ENCODE measurements at places on chromosomes 6 and 20.

DNA sequence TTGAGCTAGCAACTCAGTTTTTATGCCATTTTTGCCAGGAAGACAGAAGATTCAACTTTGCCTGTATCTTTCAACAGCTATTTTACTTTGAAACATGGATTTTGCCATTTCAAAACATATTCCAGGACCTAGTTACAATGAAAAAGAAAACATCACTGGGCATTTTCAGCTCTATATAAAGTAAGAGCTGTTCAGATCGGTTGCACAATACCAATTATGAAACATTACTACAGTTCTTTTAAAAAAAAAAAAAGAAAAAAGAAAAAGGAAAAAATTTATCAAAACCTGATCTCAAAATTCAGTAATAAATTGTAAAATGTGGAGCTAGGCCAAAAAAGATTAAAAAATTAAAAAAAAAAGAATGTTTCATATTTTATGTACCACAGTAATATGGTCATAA lies 15.6 kb downstream of the BCLAF1 start:
- DNase-seq = no peak

GRCh38 chr6:152380993-152381898 lies 255.9 kb downstream of the SYNE1 start:
- DNase-seq = peak; percentile 90

DNA sequence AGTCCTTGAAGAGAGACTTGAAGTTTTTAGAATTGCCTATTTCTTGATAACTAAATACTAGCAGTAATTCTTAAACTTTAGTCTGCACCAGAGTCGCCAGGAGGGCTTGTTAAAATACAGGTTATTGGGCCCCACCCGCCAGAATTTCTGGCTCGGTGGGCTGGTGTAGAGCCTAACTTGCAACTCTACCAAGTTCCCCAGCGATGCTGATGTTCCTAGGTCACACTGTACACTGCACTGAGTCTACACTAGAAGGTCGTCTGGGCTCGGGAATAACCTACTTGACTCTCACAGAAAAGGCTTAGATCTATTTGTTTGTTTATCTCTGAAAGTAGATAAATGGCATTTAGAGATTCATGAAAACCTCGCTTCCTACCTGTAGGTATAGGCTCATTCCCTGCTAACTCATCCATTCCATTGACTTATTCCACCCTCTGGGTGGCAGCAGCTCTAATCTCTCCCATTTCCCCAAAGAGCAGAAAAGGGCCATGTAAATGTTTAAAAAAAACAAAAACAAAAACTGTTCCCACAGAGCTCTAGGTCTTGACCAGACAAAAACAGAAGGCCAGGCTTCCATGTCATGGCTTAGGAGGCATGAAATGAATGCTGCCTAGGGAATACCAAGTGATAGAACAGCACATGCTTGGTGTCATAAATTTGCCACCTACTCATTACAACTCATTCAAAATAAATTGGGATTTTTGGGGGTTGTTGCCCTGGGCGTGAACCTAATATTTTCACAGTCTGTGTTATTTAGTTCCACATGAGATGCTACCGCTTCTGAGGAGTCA lies 292.1 kb downstream of the ADGB start:
- no peak for DNase-seq

DNA sequence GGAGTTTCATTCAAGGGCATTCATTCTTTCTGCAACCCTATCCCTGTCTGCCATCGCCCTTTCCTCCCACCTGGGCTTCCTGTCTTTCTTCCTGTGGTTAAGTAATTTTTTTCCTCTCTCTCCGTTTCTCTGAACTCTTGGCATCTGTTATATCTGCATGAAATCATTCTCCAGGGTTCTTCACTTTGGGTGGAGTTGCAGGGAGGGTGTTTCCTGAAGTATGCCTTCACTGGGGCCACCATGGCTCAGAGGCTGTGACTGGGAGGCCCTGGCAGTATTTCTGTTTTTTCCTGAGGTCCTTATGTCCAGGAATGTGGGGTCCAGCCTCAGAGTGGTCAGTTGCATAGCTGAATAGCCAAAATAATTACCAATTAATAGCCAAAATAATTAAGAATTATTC lies 137.2 kb downstream of the SLC35F1 start:
- DNase-seq = no peak

DNA sequence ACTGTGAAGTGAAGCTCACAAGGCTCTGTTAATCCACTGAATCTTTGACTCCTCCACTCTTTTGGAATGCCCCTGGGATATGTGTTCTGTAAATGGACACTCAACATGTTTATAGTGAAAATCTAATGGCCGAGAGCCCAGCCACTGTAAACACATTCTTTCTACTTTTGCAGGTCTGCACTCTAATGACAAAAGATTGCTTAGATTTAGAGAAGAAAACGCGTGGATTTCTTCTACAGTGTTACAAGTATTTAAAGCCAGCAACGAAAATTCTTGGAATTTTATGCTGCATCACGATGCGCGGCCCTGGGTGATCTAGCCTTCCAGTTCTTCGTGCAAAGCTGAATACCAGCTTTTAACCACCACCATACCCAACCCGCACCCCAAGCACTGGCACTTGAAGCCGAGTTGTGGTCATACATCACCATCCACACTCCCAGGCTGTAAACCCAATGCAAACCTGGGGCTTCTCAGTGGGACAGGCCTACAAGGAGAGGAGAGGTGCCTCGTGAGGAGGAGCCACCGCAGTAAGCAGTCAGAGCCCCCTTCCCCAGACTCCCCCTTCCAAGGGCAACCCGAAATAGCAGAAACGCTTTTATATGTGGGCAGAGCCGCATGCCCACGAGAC lies 3.7 kb upstream of the FOXO3 start:
- DNase-seq = peak; percentile 76

GRCh38 chr6:101543796-101544195 lies 150.3 kb downstream of the GRIK2 start:
- DNase-seq = no peak

DNA sequence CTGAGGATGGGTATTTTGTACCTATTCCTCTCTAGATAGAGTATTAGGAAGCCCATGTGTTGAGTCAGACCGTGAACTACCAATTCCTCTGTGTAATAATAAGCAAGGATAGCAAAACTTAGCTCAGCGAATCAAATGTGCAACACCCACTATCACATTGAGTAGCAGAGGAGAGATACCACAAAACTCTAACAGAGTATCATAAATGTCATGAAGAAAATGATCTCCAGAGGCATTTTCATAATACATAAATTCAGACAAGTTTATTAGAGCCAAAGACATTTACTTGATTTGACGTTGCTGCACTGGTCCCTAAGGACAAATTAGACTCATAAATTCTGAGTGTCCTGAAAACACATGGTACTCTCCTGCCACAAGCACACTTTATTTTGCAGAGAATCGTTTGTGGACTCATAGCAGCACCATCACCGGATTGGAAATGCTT lies 245.2 kb downstream of the HAO1 start:
- DNase-seq = no peak

GRCh38 chr20:48763216-48763914 lies 64.4 kb downstream of the PREX1 start:
- DNase-seq = no peak

DNA sequence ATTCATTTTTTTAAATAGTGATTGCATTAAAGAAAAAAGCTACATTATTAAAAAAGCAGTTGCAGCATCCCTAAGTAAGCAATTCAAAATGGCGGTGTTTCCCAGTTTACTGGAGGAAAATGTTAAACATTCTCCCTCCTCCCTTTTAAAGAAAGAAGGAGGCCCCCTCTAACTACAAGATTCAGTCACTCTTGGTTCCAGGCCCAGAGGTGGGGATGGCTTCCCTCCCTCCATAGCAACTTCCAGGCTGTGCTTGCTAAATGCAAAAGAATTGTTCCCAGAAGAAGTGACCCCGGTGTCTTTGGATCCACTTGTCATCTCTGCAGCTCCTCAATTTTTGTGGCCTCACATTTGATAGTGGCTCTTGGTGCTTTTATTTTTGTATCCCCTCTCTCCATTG lies 165.9 kb downstream of the SOBP start:
- no peak for DNase-seq

GRCh38 chr6:113875470-113875869 lies 18.3 kb downstream of the MARCKS start:
- DNase-seq = no peak

DNA sequence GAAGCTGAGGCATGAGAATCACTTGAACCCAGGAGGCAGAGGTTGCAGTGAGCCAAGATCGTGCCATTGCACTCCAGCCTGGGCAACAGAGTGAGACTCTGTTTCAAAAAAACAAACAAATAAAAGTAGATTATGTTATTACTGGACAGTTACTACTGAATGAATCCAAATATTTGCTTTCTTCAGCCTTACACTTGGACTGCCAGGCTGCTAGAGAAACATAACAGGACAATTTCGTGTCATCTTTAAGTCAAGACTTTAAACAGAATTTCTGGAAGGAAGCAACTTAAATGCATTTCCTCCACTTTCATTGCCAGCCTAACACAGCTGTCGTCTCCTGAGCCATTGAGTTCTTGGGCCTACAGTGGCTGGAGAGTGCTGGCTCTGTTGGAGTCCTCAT lies 42.0 kb upstream of the PRIM2 start:
- DNase-seq = no peak

DNA sequence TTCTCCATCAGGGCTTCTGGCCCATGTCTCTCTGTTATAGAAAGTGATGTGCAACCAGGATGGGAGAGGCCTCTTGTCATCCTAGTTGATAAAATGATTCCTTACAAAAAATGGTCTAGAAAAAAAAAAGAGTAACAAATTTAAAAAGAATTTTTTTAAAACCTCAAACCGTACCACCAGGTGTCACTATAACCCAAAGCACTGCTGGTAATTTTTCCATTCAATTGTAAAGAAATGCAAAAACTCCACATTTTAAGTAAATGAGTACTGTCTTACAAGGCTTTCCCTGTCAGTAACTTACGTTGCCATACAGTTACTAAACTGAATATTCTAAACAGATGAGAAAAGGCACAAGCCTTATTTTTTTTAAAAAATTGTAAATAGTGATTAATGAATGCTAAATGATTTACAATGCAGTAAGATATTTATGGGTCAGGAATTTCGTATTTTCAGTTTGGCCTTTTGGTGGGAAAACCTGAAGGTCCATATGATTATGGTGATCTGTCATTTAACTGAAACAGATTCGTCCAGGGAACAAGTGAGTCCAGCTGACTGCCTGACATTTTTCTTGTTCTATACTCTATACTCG lies 95.4 kb downstream of the OGFRL1 start:
- DNase-seq = no peak

DNA sequence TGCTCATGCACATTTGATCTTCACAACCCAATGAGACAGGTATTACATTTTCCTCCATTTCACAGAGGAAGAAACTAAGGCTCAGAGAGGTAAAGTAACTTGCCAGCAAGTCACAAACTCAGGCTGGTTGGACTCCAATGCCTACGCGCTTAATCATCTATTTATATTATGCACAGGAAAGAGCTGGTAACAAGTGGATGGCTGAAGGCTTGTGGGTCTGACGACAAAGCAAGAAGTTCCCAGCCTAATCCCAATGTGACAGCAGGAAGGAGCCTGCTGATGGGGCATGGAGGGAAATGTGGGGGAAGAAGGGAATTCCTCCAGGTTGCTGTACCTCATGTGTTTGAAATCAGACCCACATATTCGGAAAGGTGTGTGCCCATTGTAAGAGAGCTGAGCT lies 3.9 kb downstream of the CDH22 start:
- no peak for DNase-seq

DNA sequence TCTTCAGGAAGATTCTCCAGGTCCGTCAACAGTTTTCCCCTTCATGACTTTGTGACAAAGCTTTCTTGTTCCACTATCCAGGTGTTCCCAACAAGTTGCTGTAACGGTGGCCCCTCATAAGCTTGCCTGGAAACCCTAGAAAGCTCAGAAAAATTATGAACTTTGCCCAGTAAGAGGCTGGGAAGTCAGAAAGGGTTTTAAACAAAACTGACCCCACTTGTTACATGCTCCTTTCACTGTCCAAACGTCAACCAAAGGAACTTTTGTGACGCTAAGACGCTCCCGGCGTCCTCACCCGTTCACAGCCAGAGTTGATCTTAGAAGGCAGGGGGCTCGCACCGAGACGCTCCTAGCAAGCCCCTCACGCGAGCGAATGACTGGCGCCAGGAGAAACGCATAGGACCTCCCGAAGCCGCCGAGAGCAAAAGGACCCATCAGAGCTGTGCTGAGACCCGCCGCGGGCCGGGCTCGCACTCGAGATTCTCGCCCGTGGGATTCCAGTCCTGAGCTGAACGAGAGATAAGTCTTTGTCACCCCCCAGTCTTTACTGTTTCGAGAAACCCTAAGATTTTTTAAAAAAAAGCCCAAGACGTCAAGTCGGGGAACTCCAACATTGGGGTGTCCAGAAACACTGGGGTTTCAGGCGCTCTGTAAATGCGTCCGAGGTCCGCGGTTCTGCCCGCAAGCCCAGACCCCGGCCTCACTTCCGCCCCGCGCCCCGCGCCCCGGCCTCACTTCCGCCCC lies 544 bp upstream of the ACAT2 start:
- DNase-seq = peak; percentile 80

GRCh38 chr6:135314543-135314942 lies 133.4 kb downstream of the MYB start:
- DNase-seq = no peak

- DNase-seq = no peak
These were observed 120.1 kb downstream of the LRFN2 start for GRCh38 chr6:40466986-40467539.

- DNase-seq = no peak
These were observed 367.9 kb downstream of the PREX1 start for GRCh38 chr20:48459722-48460395.

GRCh38 chr6:19830171-19830570 lies 7.0 kb upstream of the ID4 start:
- DNase-seq = no peak

DNA sequence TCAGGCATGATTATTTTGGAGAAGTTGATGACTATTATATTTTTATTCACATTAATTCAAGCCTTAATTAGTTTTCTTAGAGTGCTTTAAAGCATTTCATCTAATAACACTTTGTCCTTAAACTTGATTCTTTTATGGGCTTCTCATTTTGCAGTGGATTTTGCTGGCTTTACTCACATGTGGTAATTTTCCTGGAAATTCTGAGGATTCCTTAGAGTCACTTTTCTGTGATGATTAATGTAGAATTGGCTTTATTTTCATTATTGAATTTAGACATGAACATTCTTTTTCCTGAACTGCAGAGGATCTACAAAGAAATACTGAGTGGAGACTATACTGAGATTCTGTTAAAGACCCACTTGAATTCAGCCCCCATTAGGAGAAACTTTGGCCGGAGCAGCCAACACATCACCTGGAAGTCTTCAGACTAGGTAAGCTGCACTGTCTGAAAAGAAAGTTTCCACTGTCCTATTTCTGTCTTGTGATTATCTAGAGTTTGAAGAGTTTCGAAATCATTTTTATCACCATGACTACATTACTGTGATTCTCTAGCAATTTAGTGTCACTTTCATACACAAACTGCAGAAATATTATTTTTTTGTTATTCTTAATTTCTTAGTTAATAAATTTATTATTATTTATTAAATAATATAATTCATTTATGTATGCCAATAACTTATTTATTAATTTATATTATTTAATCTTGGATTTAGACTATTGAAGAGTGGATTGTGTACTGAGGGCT lies 1.9 kb downstream of the RFPL4B start:
- no peak for DNase-seq

GRCh38 chr20:49119988-49120387 lies 68.1 kb downstream of the STAU1 start:
- no peak for DNase-seq

GRCh38 chr6:106745197-106745770 lies 115.9 kb downstream of the QRSL1 start:
- no peak for DNase-seq

GRCh38 chr6:134519465-134519864 lies 201.6 kb upstream of the SGK1 start:
- DNase-seq = no peak

GRCh38 chr6:92810913-92811312 lies 608.4 kb downstream of the EPHA7 start:
- no peak for DNase-seq

- no peak for DNase-seq
These were observed 234.4 kb upstream of the MCHR2 start for GRCh38 chr6:100228437-100228833.
